NCI-H446 (cell line): ENCODE measurements at places on chromosomes 3 and 15.
A peak's percentile ranks its signal among the peaks of the same experiment; 100 is the strongest.

DNA sequence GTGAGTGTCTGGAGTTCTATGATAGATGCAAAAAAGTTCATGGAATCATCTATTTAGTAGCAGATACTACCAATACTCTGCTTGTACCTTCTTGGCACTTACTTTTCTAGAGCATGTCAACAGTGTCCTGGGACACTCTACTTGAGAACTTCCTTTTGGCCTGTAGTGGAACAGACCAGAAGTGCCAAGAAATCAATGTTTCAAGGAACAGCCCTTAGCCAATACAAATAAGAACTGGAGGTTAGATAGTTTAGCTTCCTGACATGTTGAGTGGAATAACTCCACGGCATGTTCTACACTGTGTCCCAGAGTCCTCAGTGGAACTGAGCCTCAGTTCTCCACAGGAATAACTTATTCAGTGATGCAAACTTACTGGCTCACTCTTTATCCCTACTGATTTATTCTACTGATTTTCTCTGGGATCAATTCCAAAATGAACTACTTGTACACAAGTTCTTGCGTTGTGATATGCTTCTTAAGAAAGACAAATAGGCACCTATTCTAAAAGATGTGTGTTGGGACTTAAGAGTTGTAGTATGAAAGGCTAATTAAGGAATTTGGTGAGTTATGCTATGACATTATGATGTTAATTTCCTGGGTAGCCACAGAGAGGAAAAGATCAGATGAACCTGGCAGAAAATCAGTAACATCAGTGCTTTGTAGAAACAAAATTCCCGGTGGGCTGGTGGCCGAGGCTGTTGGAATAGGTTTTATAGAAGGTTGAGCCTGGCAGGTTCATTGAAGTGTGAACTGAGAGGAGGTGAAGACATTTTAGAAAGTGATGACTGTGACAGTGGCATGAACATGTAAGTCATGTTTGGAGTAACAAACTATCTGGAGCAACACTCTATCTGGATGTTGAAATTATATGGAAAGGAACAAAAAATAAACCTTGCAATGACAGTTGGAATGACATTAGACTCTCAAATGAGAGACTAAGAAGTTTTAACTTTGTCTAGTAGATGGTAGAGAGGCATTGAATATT is 101.8 kb upstream of the RBMS3 start:
- DNase-seq: peak; percentile 8

DNA sequence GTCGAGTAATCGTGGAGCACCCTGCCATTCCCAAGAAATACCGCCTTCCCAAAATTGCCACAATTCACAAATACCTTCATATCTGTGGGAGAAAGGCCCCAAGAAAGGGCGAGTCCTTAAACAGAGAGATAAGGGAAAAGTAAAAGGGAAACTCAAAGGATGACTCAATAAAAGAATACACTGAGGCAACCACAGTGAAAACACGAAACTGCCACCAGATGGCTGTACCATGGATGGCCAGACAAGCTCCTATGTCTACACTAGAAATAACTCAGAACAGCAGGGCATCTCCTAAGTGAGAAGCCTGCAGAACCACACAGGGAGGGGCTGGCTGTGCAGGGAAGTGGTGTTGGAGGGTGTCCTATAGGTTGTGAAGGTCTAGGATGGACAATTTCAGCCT is 25.0 kb downstream of the SRGAP3 start:
- no peak for DNase-seq

DNA sequence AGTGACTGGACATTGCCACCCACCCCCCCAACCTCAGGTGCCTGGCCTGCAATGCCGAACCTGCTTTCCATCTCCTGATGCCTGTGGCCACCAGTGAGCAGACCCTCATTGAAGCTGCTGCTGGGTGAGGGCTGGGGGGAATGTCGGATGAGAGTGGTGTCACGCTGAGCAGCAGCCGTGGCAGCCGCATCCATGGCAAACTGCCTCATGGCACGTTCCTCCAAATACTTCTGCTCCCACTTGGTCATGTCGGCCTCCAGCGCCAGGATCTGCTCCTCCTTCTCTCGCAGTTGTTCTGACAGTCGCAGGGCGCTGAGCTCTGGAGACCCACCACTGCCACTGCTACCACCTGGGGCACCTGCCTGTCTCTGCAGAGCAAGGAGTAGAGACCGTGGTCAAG is 14.2 kb downstream of the AMOTL2 start:
- DNase-seq: no peak

GRCh38 chr3:16890597-16891333 is 6.0 kb downstream of the PLCL2 start:
- DNase-seq: no peak

- no peak for DNase-seq
These were observed 326.3 kb downstream of the UACA start for GRCh38 chr15:70437089-70437488.

DNA sequence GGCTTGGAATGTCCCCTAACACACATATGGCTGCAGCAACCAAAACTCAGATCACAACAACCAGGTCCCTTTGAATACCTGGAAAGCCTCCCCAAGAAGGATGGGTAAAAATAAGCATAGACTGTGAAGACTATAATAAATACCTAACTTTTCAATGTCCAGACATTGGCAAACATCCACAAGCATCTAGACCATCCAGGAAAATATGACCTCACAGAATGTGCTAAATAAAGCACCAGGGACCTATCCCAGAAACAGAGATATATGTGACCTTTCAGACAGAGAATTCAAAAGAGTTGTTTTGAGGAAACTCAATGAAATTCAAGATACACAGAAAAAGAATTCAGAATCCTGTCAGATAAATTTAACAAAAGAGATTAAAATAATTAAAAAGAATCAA is 109.2 kb downstream of the NEDD4 start:
- no peak for DNase-seq

- DNase-seq: no peak
These were observed 17.6 kb downstream of the RSL24D1 start for GRCh38 chr15:55179141-55179540.

DNA sequence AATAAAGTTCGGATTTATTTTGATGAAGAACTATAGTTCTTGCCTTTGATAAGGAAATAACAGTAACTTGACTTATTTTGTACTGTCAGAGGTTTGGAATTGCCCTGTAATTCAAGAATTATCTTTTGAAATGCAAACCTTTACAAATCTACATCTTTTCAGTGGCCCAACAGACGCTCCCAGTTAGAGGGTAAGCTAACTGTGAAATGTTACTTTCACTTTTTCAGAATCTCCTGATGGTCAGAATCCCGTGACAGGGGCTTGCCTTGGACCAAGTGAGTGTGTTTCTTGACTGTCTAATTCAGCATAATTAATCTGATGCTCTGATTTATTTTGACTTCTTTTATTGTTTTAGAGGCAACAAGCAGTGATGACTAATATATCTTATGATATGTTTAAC is 262.5 kb downstream of the PLOD2 start:
- DNase-seq: no peak
